Bladder microvascular endothelial cell (primary cell): ENCODE measurements at places on chromosomes 2 and 18. TPM values are rescaled to one million over a fixed set of nuclear protein-coding genes. Genes with fewer than 3 reads are reported as not detected.

The POTEC gene
- total RNA-seq: not detected in 2 replicates

The FBXO36 gene
- total RNA-seq: 0.57 and 1.5 TPM in 2 replicates

The SLC8A1 gene
- total RNA-seq: 0.94 and 1.9 TPM in 2 replicates

The PLA2R1 gene
- 6.5 and 37.4 TPM in 2 replicates for total RNA-seq

The ANKRD62 gene
- total RNA-seq: not detected in 2 replicates

The DTNA gene
- total RNA-seq: 0.81 and 10.7 TPM in 2 replicates

The PSD4 gene
- total RNA-seq: 0.38 and 0.49 TPM in 2 replicates

The PLCD4 gene
- total RNA-seq: 0.32 and 1.5 TPM in 2 replicates

The PARD6G gene
- 0.97 and 25.0 TPM in 2 replicates for total RNA-seq

The REEP1 gene
- 0.16 and 6.8 TPM in 2 replicates for total RNA-seq

The CDH7 gene
- total RNA-seq: under 0.01 TPM in 1 of 2 replicates, not detected in the other
